NCI-H1105 treated with DMSO at 0.1 percent for 48 hours (cell line): ENCODE measurements at places on chromosomes 2 and 18.

GRCh38 chr2:160062292-160063005, at the start of gene PLA2R1:
Gene PLA2R1, minus strand, starts transcription at chr2:160062615. Its CDS starts 212 bp downstream, at chr2:160062403.
- DNase-seq, result no peak

DNA sequence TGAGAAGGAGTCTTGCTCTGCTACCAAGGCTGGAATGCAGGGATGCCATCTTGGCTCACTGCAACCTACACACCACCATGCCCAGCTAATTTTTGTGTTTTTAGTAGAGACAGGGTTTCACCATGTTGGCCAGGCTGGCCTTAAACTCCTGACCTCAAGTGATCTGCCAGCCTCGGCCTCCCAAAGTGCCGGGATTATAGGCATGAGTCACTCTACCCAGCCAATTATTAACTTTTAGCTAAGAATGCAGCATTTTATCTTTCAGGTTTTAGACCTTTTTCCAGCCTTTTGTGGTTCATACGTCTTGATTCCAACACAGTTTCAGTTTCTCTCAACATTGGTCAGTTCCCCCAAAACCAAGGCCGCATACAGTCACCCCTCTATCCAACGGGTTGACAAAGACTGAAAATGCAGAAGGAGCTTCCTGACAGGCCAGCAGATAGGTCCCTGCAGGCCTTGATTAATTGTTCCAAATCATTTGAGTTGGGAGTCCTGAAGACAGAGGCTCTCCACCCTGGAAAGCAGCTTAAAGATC, 262.2 kb upstream of the KLHL29 start:
- no peak for DNase-seq

DNA sequence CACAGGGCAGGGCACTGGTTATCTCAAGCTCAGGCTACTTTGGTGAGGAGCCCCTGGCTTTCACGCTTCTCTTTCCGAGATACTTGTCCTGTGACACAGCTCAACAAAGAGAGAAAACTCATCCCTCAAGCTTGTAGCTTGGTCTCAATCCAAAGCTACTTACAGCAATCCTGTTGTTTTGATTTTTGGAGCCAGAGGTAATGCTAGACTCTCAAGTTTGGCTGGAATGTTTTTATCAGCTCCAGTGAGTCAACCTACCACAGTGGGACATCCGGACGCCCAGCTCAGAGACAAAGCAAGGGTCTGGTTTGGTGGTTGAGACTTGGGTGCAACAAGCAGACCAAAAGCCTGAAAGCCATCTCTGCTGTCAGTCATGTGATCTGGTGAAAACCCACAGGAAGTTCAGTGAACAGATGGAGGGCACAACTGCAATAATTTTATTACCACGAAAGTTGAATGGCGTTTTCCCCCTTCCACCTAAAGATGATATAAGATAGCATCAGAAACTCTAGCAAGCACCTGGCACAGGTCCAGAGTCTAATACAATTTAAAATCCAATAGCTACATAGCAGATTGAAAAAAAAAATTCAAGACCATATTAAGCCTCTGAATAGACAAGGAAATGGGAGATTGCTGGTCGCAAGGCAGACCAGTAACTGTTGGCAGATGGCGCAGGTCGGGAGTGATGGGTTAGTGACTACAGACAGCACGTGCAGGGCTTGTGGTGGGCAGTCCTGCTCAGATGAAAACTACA, 102.3 kb upstream of the SMAD7 start:
- peak; percentile 19 for DNase-seq

- peak; percentile 33 for DNase-seq
These were observed 128.1 kb upstream of the PDE1A start for GRCh38 chr2:182554950-182555349.

DNA sequence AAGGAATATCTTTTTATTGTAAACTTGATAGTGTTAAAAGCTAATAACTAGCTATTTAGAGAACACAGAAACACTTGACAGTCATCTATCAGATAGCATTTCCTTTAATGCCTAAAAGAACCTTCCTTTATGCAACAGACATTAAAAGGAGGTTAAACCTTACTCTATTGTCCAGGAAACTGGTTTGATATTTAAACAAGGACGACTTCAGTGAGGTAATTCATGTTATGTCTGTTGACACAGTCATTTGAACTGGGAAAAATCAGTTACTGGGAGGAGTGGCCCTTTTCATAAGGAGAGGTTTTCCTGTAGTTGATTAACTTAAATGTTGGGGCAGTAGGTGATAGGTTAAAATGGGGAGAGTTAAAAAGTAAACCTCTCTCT, 6.7 kb downstream of the TGIF1 start:
- DNase-seq, result no peak

DNA sequence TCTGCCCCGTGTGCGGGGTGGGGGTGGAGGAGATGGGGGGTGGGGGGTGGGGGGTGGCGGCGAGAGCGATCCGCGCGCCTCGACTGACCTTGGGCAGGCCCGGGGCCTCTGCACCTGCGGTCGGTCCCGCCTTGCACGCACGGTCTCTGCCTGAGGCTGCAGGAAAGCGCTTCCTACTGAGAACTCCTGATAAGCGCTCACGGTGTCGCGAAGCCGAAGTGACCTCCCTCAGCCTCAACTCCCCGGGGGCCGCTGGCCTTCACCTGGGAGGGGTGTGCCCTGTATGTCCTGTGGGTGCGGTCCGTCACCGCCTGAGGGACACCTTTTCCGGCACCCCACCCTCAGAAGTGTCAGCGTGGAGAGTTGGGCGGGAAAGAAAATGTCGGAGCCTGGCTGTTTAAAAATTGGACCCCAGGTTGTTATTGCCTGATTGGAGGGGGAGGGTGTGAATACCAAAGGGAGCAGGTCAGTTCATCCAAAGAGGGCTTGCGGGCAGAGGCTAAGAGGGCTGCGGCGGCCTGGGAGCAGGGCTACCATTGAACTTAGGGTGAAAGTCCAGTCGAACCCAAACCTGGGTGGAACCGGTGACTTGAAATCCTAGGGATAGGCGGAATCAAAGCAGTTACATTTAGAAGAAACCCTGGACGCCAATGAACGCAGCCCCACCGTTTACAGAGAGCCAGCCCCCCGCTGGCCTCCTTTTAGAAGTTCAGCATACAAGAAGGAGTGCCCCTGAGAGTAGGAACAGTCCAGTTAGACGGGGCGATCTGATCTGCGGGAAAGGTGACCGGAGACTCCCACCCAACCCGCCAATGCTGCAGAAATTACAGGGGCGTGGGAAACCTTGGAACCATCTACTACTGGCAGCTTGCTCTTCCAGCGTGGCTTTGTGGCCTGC, 1.2 kb downstream of the MAL start:
- DNase-seq, result no peak

DNA sequence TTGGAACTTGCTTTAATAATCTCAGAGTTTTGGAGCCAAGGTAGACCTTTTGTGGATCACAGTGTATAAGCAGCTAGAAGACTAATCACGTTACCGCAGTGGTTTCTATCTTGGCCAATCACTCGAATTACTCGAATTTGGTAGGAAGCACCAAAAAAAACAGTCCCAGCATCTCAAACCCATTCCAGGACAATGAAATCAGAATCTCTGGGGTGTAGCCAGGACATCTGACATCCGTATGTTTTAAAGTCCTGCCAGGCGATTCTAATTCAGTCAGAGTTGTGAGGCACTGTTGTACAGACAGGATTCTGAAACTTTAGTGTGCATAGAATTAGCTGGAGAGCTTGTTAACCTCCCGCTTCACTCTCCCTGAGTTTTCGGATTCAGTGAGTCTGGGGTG, 30.8 kb downstream of the GRHL1 start:
- no peak for DNase-seq

DNA sequence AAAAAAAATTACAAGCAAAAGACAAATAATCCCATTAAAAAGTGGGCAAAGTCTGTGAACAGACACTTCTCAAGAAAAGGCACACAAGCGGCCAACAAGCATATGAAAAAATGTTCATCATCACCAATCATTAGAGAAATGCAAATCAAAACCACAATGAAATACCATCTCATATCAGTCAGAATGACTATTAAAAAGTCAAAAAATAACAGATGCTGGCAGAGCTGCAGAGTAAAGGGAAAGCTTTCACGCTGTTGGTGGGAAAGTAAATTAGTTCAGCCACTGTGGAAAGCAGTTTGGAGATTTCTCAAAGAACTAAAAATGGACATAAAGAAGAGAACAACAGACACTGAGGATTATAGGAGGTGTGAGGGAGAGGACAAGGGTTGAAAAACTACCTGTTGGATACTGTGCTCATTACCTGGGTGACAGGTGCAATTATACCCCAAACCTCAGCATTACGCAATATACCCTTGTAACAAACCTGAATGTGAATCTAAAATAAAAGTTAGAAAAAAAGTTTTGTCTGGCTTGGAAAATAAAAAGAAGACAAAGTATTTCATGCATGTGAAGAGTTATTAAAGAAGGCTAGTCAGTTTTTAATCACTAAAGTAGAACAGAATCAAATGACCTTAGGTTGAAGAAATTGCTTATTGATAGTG, 8.7 kb upstream of the ACSL3 start:
- DNase-seq, result no peak

GRCh38 chr2:22403748-22404147, 981.2 kb upstream of the KLHL29 start:
- DNase-seq, result no peak
